ENCODE measurements at places on chromosomes 5 and 9. TPM values are rescaled to one million over a fixed set of nuclear protein-coding genes. Genes with fewer than 3 reads are reported as not detected.

- DNase-seq = no peak
Measured at GRCh38 chr5:68232277-68232676, 16.7 kb downstream of the PIK3R1 start.

UBE2B gene
- 238 TPM for polyA plus RNA-seq

DNA sequence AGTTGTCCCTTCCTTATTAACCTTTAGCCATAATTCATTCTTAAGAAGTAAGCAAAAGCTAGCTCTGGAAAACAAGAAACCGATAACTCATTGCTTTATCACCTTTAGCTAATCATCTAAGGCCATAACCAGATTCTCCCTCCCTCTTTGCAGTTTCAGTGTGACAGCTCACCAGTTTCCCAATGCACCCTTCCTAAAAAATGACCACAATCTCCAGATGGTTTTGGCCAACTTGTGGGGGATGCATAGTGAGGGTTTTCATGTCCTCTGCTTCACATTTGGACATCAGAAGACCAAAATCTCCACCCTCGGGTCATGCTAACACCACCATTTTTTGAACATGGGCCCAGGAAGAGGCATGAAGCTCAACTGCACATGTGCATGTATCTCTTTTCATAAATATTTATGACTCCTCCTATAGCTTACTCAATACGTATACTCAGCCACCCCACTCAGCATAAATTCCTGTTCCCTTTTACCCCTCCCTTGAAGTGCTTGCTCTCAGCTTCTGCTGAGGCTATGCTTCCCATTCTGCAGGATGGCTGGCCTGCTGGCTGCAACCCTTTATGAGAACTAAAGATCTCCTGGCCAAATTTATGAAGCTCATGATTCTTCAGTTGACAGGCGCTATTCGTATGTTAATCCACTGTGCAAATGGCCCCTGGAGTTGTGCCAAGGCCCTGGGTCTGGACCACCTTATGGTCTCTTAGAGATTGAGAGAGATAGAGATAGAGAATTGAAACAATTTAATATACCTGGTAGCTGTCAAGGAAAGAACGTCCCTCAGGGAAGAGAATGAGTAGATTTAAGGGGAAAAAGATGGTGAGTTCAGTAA is 14.8 kb downstream of the PPP3R2 start:
- no peak for DNase-seq

GRCh38 chr9:89637787-89638186 is 33.0 kb downstream of the GADD45G start:
- no peak for DNase-seq

DNA sequence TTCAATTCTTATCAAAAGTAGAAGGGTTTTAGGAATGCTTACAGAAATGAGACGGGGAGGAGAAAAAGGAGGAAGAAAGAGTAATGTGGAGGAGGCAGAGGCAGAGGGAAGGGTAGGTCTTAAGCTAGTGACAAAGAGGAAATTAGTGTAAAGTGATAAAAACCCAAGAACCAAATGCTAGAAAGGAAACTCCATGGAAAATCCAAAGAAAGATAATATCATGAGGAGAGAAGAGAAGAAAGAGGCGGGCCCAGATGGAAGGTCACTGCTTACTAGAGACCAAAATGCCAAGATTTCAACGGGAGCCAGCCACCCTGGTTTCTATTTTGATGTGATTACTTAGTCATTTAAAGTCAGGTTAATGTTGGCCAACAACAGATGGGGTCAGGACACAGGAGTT is 68.6 kb upstream of the IL12B start:
- no peak for DNase-seq

Data from thymus (tissue), 14 donors.